ENCODE measurements at places on chromosomes 16 and 17. TPM values are rescaled to one million over a fixed set of nuclear protein-coding genes. Genes with fewer than 3 reads are reported as not detected.

DNA sequence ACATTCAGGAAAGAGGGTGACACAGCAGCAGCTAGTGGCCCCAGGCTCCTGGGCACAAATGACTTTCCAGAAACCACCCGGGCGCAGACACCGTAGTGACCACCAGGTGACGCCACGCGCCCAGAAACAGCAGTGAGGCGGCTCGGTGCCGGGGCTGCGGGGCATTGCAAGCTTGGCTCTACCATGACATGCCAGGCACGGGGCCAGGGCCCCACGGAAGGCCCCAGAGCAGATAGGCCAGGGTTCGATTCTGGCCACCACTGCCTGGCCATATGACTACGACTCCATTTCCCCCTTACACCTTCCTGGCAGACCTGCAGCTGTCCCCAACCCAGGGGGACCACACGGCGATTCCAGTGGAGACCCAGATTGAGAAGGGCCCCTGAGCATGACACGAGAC is 6.7 kb downstream of the RHBDF1 start:
- peak; percentile 67 for DNase-seq

DNA sequence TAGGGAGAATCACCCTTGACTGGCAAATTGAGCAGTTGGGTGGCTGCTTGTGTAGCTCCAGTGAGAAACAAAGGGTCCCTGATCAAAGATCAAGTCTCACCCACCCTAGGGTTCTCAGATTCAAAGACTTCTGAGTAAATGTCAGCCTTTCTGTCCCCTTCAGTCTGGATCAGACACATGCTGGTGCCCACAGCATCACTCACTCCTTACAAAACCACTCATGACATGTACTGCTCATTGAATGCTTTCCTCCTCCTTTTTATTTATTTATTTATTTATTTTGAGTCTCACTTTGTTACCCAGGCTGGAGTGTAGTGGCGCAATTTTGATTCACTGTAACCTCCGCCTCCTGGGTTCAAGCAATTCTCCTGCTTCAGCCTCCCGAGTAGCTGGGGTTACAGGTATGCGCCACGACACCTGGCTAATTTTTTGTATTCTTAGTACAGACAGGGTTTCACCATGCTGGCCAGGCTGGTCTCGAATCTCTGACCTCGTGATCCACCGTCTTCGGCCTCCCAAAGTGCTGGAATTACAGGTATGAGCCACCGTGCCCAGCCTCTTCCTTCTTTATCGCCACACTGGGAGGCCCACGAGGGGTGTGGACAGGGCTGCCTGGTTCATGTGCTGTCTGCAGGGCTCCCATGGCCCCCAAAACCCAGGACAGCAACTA is 462.0 kb upstream of the MAF start:
- DNase-seq, result no peak

DNA sequence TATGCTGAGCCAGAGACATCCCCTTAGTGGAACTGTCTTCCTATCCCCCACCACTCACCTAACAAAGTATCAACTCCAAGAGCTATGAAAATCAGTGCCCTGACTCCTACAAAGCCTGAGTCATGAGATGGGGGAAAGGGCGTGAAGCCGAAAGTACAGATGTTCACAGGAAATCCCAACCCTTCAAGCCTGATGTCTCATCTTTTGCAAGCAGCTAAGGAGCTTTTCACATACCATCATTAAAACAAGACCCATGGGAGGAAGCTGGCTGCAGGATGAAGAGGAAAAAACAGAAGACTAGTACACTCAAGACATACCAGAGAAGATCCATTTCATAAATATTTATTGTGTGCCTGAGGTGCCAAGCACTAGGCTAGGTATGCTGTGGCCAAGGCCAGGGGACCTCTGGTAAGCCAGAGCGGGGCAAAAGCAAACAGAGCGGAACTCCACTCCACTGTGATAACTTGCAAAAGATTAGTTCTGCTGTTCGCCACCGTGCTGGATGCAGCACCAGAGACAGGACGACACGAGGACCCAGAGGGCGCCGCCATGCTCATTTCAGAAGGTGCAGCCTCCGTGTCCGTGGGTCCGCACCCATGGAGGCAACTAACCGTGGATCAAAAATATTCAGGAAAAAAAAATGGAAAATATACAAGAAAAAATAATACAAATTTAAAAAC is 4.5 kb upstream of the MNT start:
- DNase-seq, result no peak

DNA sequence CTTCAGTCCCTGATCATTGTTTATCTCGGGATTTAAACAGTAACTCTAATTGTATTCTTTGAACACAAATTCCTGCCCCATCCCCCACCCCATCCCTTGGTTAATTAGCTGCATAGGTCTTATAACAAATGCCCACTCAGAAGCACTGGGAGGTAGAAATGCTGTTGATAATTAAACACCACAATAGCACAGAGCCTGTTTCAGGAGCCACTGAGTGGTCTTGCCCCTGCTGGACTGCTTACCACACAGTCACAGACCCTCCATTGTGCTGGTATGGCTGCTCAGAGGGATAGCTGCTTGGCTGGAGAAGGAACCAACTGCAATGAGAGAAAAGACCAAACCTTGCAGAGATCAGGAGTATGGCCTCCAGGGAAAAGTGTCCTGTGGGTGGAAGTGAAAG is 214.1 kb downstream of the ANKFN1 start:
- no peak for DNase-seq

DNA sequence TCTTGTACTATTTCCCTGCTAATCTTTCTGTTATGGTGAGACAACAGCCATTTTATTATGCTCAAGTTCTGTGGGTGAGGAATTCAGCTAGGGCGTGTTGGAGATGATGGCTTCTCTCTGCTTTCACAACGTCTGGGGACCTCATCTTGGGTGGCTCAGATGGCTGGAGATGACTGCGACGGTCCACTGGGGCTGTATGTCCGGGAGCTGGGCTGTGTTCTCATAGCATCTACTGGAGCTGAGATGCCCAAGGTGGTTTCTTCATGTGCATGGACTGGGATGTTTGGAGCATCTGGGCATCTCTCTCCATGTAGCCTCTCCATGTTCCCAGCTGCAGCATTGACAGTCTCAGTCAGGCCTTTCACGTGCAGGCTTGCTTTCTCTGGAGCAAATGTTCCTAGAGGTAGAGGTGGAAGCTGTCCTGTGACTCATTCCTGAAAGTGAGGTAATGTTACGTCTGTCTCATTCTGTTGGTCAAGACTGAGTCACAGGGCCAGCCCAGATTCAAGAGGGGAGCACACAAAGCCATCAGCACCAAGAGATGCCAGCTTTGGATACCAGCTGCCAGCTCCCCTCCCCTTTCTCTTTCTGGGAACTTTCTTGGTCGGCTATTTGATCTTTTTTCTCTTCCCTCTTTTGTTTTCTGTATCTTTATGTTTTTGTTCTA is 96.2 kb downstream of the RAP1GAP2 start:
- no peak for DNase-seq

DNA sequence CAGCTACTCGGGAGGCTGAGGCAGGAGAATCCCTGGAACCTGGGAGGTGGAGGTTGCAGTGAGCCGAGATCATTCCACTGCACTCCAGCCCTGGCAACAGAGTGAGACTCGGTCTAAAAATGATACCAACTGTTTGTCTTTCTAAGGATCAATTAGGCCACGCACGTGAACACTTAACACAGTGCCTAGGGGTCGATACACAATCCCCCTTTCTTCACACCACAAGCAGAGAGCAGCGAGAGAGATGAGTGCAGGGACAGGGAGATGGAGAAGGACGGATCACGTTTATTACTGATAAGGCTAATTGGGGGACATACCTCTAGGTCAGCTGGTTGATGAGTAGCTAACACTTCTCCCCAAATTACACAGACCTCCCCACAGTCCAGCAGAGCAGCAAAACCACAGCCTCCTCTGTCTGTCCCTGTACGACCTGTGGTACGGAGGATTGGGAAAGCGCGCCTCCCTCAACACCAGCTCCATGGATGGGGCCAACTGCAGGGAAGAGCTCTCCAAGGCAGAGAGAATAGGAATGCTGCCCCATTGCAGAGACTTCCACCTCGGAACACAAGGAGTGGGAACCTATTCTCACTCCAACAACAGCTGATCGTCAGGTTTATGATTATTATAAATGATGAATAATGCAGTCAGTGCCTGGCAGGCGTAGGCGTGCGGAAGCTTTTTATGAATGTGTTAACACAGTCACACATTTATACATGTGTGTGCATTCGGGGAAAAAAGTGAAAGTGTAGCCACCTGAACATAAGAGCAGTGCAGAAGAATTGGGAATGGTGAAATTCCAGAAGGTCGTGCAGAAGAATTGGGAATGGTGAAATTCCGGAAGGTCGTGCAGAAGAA is 155.1 kb downstream of the C16orf95 start:
- no peak for DNase-seq

DNA sequence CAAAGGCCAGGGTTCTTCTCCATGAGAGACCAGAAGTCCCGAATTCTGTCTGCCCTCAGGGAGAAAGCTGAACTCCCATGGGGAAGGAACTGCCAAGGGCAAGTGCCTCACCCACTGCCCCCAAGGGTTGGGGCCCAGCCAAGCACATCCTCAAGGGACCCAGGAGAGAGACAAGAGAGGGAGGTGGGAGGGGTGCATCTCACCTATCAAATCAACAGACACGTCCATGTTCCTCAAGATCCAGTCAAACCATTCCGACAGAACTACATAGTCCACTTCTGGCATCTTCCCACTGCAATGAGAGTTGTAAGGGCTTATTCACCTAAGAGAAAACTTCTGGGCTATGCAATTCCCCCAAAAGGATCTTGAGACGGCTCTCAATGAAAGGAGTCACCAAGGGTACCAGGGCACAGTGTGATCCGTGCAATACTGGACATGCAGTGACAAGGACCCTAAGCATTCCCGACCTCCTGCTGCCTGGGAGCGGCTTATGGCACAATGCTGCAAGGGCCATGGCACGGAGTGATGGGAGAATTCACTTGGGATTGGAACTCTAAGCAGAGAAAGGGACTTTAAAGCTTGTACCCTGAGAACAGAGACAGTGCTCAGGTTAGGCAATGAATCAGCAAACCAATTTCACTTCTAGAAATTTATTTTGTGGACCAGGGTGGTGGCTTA is 32.2 kb downstream of the TK2 start:
- DNase-seq, result no peak

The KIF22 gene
- total RNA-seq, result 152 TPM

The GALNS gene
- 57.8 TPM for total RNA-seq
